ENCODE measurements at places on chromosomes 2 and 18.

DNA sequence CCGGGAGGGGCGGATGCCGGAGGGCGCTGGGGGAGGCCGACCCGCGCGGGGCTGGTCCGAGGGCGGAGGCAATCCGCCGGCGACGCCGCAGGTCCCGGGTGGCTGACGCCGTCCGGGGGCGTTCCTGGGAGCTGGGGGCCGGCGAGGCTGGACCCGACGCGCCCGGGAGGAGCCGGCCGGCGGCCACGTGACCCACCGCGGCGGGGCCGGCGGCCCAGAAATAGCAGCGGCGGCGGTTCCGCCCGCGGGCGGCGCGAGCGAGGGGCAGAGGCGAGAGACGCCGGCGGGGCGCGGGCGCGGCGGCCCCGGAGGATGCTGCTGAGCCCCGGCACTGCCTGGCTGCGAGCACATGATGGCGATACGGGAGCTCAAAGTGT lies at the start of gene RAB31:
Gene RAB31 (plus strand): TSS at position 245 of the 377 bp plus-strand sequence. CDS start 105 bp downstream, at position 350.
- DNase-seq: no peak

DNA sequence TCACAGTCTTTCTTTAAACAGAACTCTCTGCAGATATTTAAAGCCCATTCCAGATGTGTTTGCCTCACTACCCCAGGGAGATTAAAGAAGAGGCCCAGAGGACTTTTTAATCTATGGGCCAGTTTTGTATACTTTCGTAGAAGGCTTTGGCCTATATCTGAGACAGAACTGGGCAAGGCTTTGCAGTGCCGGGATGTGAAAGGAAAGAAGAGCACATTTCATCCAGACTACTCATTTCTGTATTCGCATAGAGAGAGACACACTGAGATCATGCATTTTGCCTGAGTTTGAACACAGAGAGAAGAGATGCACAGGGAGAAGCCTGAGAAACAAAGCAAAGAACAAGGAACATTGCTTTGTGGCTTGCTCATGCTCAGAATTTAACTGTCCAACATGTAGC lies 54.9 kb upstream of the SLC5A7 start:
- DNase-seq: no peak

GRCh38 chr18:49335677-49336076 lies 124.8 kb downstream of the DYM start:
- no peak for DNase-seq

GRCh38 chr2:27214941-27215340 lies 2.2 kb upstream of the CAD start:
- no peak for DNase-seq

- DNase-seq: no peak
Observed at GRCh38 chr2:209424199-209424701, 403 bp downstream of the MAP2 start.

DNA sequence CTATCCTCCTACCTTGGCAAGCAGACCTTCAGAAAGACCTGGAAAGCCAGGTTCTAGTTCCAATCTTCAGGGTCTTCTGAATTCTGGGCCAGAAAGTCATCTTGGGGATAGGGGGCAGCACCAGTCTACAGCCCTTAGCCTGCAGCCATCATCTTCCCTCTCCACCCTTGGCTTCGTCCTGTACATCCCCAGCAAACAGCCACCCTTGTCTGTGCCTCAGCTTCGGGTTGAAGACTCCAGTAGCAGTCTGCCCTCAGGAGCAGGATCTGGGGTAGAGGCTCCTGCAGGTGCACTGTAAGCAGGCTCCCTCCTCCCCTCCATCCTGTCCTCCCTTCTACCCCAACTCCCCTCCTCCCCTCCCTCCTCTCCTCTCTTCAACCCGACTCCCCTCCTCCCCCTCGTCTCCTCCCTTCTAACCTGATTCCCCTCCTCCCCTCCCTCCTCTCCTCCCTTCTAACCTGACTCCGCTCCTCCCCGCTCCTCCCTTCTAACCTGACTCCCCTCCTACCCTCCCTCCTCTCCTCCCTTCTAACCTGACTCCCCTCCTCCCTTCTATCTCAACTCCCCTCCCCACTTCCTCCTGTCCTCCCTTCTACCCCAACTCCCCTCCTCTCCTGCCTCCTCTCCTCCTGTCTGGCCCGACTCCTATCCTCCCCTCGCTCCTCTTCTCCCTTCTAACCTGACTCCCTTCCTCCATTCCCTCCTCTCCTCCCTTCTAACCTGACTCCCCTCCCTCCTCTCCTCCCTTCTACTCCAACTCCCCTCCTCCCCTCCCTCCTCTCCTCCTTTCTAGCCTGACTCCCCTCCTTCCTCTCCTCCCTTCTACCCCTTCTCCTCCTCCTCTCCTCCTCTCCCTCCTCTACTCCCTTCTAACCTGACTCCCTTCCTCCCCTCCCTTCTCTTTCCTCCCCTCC lies 90.1 kb upstream of the SMAD2 start:
- no peak for DNase-seq

DNA sequence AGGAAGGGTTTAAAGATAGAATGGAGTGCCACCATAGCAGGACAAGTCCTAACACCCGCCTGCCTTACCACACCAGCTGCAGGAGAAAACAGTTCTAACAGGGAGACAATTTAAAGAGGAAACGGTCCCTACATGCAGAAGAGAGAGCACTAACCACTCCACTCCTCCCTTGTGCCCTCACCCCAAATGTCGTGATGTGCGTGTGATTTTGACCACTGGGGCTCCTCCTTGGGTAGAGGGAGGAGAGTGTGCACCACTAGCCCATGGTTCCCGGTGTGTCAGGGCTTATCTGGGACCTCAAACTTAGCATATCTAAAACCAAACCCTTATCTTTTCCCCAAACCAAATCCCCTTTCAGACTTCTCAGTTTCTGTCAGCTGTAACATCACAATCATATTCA lies 105.5 kb upstream of the CCDC68 start:
- DNase-seq: no peak

GRCh38 chr18:64090876-64091275 lies 58.0 kb downstream of the LINC00305 start:
- DNase-seq: no peak

DNA sequence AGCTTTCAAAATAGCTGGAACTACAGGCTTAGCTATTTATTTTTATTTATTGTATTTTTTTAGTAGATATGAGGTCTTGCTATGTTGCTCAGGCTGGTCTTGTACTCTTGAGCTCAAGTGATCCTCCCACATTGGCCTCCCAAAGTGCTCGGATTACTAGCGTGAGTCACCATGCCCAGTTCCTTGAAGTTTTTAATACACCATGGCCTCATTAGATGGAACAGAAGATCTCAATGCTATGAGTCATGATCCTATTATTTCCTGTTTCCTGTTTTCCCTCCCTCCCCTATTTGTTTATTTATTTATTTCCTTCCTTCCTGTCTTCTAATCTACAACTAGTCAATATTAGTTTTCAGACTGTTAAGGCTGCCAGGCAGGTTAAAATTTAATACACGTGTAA lies 309.0 kb downstream of the CMPK2 start:
- DNase-seq: no peak

DNA sequence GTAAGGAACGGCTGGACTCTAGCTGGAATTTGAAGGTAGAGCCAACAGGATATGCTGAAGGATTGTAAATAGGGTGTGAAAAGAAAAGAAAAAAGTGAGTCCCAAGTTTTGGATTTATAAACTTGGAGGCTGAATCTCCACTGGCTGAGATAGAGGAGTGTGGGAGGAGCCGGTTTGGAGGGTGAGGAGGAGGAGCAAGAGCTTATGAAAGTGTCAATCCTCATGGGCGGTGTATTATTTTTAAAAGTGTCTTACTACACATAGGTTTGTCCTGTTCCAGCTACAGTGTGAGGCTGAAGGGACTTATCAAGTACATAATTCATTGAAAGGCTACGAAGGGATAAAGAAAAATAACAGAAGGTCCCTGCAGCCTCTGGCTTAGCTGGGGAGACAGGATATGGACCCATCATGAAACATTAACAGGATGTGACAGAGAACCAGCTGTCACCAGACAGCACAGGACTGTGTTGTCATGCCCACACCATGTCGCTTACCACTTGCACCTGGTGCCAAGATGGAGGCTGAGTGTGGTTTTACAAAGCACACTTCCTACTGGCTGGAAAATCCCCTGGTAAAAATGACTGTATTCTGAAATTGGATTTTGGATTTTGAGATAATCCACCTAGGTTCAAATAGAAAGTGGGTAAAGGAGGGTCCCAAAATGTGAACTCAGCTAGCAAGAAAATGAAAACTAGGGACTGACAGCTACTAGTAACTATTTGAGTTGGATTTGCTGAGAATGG lies 2.5 kb upstream of the MREG start:
- DNase-seq: peak; percentile 23

DNA sequence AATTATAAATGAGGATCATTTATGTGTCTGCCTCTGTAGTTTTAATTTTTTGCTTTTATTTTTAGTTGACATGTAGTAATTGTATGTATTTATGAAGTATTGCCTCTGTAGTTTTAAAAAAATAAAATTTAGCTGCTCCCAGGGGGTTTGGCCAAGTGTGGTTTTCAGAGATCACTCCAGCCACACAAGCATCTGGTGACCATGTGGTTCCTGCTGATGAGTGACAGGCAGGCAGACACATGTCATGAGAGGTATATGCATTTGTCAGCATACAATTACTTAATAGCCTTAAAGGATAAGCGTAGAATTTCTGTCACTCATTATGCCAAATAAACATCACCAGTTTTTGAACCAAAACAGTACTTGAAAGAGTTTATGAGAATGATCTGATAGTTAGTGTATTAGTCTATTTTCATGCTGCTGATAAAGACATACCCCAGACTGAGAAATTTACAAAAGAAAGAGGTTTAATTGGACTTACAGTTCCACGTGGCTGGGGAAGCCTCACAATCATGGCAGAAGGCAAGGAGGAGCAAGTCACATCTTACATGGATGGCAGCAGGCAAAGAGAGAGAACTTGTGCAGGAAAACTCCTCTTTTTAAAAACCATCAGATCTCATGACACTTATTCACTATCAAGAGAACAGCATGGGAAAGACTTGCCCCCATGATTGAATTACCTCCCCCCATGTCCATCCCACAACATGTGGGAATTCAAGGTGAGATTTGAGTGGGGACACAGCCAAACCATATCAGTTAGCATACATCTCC lies 29.6 kb downstream of the MREG start:
- DNase-seq: no peak

GRCh38 chr2:101952551-101952950 lies 39.2 kb upstream of the IL1R2 start:
- no peak for DNase-seq

GRCh38 chr2:150088538-150088937 lies 398.9 kb downstream of the RND3 start:
- no peak for DNase-seq

Measured in stimulated activated CD8-positive, alpha-beta memory T cell treated with anti-CD3 and anti-CD28 coated beads, Interleukin-15, amount 100 ng/mL, for 48 hours (primary cell).